ENCODE measurements at places on chromosomes 6 and 20. TPM values are rescaled to one million over a fixed set of nuclear protein-coding genes. Genes with fewer than 3 reads are reported as not detected.

DNA sequence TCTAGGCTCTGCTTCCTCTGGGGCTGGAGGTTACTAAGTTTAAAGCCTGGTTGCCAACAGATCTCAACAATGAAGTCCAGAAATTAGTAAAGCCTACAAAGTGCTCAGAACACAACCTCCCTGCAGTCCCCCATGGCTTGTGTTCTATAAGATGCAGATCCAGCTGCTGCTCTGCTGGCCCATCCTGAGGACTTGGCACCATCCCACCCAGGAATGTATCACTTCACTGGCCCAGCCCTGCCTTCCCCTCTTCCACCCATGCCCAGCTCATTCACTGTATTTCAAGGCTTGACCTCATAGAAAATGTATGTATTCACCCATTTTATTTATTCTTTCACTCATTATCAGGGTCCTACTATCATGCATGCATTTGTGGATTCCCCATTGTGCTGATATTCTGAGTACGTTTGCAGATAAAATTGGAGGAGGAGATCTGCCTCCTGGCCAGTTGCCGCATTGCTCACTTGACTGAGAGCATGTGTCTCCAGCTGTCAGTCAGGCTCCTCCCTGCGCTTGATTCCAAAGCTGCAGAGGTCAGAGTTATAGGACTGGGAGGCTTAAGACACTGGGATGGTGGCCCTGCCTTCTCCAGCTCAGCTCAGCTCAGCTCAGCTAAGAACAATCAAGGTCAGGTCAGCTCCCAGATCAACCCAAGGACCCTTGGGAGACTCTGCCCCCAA, 104.8 kb downstream of the MAFB start:
- DNase-seq: peak; percentile 38
- no peaks in the 10 kb centered on the region for H3K36me3 ChIP-seq
- no peak overlapping the region for H3K4me3 ChIP-seq
- H3K4me1 ChIP-seq: no peaks in the 10 kb centered on the region

GRCh38 chr20:35515949-35516645, 13.4 kb downstream of the C20orf173 start:
- no peak overlapping the region for H3K27ac ChIP-seq
- H3K27me3 ChIP-seq: no peaks in the 10 kb centered on the region
- H3K4me3 ChIP-seq: no peak overlapping the region
- H3K4me1 ChIP-seq: no peaks in the 10 kb centered on the region
- H3K36me3 ChIP-seq: no peaks in the 10 kb centered on the region

DNA sequence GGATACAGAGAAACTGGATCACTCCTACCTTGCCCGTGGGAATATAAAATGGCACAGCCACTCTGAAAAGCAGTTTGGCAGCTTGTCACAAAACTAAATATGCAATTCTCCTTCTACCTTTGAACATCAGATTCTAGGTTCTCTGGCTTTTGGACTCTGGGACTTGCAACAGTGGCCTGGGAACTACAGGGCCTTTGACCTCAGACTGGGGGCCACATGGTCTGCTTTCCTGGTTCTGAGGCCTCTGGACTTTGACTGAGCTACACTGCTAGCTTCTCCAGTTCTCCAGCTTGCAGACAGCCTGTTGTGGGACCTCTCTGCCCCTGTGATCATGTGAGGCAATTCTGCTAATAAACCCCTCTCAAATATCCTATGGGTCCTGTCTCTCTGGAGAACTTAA, 168.8 kb downstream of the CDH26 start:
- no peaks in the 10 kb centered on the region for H3K4me1 ChIP-seq
- no peaks in the 10 kb centered on the region for H3K36me3 ChIP-seq
- DNase-seq: no peak
- H3K27me3 ChIP-seq: no peaks in the 10 kb centered on the region
- H3K4me3 ChIP-seq: no peak overlapping the region

DNA sequence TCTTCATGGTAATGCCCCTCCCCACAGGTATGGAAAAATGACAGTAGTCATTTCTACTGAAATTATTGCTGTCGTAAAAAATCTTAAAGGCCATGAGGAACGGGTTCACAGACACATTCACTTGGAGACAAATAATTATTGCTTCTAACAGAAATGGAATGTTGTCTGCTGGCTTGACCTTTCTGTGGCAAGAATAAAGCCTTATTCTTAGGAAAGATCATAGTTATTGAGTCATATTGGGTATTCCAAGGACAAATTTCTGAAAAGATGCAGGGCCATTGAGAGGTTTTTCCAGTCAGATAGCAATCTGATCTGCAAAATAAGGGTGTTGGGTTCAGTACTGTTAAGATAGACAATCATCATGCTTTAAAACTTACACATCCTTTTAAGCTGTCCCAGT, 29.2 kb downstream of the AKAP7 start:
- no peaks in the 10 kb centered on the region for H3K27me3 ChIP-seq
- H3K36me3 ChIP-seq: no peaks in the 10 kb centered on the region
- H3K4me1 ChIP-seq: no peaks in the 10 kb centered on the region
- H3K27ac ChIP-seq: no peak overlapping the region
- no peak overlapping the region for H3K4me3 ChIP-seq
- DNase-seq: no peak

DNA sequence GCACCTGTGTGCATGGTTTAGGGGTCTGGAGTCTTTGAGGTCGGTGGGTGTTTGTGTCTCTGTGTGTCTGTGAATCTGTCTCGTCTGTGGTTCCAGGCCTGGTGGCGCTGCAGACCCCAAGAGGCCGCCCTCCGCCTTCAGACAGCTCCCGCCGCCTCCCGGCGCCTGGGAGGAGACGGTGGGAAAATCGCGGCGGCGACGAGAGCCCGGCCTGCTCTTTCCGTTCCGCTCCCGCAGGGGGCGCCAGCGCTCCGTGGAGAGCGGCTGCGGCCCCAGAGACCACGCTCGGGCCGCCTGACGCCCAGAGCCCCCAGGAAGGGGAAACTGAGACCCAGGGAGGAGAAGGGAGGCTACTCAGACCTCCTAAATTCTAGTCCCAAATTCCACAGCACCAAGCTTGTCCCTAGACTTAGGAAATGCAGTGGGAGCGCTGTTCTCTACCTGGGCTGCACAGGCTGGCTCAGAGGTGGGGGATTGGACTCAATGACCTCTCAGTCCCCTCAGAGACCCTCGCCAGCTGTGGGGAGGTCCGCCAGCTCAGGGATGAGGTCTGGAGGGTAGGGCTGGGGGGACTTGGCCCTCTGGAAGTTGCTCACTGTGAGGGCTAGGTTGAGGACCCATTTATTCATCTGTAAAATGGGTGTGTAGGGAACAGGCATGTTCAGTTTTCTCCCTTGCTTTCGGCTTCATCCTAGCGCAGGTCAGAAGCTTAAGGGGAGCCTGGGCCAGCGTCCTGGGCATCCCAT, 36.9 kb upstream of the BLCAP start:
- no peak overlapping the region for H3K4me3 ChIP-seq
- H3K36me3 ChIP-seq: no peaks in the 10 kb centered on the region
- H3K27ac ChIP-seq: no peak overlapping the region
- H3K4me1 ChIP-seq: no peaks in the 10 kb centered on the region
- DNase-seq: peak; percentile 34
- peaks cover 10% of the 10 kb centered on the region for H3K27me3 ChIP-seq

ZBTB2 gene
- total RNA-seq: 9.6 TPM

DNA sequence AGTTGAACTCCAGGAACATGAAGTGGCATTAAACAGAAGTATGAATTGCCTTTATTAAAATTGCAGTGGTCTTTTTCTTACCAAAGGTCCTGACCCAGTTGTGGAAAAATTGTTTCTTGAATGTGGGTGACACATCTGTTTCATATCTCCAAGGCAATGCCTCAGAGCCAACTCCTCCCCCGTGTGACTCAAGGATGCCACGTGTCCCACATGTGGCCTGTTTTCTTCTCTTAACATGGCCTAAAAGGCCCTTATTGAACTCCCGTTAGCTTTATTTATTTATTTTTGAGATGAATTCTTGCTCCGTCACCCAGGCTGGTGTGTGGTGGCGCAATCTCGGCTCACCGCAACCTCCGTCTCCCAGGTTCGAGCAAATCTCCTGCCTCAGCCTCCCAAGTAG, 128.4 kb upstream of the ESR1 start:
- no peak overlapping the region for H3K4me3 ChIP-seq
- no peaks in the 10 kb centered on the region for H3K27me3 ChIP-seq
- no peaks in the 10 kb centered on the region for H3K36me3 ChIP-seq
- H3K4me1 ChIP-seq: no peaks in the 10 kb centered on the region
- H3K27ac ChIP-seq: no peak overlapping the region
- DNase-seq: no peak

- H3K4me1 ChIP-seq: peaks cover 7% of the 10 kb centered on the region
- H3K36me3 ChIP-seq: peaks cover 6% of the 10 kb centered on the region
- H3K4me3 ChIP-seq: no peak overlapping the region
- DNase-seq: no peak
- H3K27me3 ChIP-seq: no peaks in the 10 kb centered on the region
Observed at GRCh38 chr6:83190626-83191025, 2.4 kb downstream of the PGM3 start.

TRIM38 gene
- total RNA-seq: 9.7 TPM

- H3K4me1 ChIP-seq: no peaks in the 10 kb centered on the region
- H3K27me3 ChIP-seq: no peaks in the 10 kb centered on the region
- H3K4me3 ChIP-seq: no peak overlapping the region
- no peaks in the 10 kb centered on the region for H3K36me3 ChIP-seq
- DNase-seq: no peak
Observed at GRCh38 chr6:83463886-83464285, 33.0 kb upstream of the ME1 start.

DNA sequence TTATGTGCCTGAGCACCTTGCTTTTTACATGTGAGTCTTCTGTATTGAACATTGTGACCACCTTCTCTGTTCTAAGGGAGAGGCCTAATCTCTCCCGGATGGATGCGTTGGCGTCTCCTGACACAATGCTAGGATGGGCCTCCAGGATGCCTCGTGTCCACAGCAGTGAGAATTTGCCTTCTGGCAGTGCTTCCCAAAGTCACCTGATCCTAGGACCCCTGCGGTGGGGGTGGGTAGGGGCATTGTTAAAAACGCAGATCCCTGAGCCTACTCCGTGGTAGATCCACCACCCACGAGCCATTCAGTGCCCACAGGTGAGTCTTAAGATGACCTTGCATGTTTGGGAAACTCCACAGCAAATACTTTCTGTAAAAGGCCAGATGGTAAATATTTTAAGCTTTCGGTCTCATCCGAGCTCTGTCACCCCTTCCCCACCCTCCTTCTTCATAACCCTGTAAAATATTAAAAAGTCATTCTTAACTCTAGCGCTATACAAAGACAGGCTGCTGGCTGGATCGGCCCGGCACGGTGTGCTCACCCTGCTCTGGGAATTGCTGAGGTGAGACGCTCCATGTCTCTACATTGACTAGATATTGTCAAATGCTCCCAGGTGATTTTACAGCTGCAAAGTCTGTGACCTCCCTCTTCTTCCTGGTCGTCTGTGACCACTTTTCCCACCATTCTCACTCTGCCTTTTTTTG, 106.7 kb upstream of the IYD start:
- no peak overlapping the region for H3K4me3 ChIP-seq
- H3K27ac ChIP-seq: no peak overlapping the region
- H3K36me3 ChIP-seq: no peaks in the 10 kb centered on the region
- H3K27me3 ChIP-seq: no peaks in the 10 kb centered on the region
- H3K4me1 ChIP-seq: no peaks in the 10 kb centered on the region
- DNase-seq: no peak

- H3K27me3 ChIP-seq: no peaks in the 10 kb centered on the region
- no peak for DNase-seq
- no peaks in the 10 kb centered on the region for H3K36me3 ChIP-seq
Observed at GRCh38 chr6:73349311-73349710, 4.8 kb downstream of the DPPA5 start.

All from colonic mucosa (tissue), 4 donors.